ENCODE measurements at places on chromosomes 1 and 21.
A peak's percentile ranks its signal among the peaks of the same experiment; 100 is the strongest.

DNA sequence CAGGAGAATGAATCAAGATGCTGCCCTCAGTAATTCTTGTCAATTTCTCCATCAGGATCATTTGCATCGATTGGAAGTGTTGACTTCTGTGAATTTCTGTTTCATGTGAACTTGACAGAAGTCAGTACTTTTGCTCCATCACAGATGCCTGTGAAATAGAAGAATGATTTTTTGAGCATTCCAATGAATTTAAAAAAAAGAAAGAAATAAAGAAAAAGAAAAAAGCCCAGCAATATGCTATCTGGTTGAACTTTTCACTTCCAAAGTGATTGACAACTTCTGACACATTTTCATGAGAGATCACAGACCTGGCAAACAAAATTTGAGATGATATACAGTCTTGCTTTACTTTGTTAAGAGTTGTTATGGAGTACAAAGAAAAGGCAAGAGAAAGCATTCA, 175.3 kb downstream of the RWDD3 start:
- no peak for DNase-seq

DNA sequence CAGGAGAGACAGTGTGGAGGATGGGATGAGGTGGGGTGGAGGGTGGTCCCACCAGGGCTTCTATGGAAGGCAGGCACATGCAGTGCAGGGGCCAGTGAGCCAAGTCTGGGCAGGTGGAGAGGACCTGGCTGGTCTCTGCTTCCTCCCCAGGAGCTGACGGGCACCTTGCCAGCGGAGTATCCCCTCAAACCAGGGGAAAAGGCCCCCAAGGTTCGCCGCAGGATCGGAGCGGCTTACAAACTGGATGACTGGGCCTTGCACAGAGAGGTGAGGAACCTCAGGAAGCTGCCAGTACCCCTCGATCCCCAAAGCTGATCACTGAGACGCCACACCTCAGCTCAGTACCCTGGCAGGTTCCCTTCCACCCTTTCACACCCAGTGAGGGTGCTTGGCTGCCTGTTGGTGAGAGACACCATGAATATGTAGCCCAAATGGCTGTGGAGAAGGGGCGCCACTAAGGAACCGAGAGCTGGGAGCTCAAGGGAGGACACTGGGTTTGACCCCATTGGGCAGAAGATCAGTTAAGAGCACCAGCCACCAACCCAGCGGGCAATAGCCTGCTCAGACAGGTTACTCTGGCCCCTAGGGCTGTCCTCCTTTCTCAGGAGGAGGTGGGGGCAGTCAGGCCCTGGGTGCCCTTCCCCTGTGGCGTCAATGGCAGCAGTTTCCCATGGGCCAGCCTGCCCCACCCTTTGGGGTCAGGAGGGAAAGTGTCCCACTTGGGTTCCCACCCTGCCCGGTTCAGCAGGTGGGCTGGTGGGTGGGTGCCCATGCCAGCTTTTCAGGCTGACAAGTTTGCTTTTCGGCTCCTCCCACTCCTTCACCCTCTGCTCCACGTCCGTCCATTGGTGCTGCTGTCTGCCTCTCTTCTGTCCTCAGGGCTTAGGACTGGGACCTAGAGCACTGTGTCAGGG, 5.5 kb downstream of the INAVA start:
- no peak for DNase-seq

DNA sequence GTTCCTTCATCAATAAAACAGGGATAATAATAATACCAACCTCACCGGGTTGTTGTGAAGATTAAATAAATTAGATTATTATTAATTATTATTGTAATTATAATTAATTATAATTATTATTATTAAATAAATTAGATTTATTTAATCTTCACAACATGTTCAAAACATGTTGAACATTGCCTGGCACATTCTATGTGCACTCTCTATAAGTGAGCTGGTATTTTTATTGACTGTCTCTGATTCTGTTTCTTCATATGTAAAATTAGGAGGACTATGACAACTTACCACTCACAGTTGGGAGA, 834 bp upstream of the C8B start:
- DNase-seq: no peak

- no peak for DNase-seq
These were observed 6.0 kb upstream of the SLC27A3 start for GRCh38 chr1:153769221-153769620.

DNA sequence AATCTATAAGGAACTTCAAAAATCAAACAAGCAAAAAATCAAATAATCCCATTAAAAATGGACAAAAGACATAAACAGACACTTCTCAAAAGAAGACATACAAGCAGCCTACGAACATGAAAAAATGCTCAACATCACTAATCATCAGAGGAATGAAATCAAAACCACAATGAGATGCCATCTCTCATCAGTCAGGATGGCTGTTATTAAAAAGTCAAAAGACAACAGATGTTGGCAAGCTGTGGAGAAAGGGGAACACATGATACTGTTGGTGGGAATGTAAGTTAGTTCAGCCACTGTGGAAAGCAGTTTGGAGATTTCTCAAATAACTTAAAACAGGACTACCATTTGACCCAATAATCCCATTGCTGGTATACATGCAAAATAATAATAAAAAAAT, 226.4 kb downstream of the S1PR1 start:
- DNase-seq: no peak

DNA sequence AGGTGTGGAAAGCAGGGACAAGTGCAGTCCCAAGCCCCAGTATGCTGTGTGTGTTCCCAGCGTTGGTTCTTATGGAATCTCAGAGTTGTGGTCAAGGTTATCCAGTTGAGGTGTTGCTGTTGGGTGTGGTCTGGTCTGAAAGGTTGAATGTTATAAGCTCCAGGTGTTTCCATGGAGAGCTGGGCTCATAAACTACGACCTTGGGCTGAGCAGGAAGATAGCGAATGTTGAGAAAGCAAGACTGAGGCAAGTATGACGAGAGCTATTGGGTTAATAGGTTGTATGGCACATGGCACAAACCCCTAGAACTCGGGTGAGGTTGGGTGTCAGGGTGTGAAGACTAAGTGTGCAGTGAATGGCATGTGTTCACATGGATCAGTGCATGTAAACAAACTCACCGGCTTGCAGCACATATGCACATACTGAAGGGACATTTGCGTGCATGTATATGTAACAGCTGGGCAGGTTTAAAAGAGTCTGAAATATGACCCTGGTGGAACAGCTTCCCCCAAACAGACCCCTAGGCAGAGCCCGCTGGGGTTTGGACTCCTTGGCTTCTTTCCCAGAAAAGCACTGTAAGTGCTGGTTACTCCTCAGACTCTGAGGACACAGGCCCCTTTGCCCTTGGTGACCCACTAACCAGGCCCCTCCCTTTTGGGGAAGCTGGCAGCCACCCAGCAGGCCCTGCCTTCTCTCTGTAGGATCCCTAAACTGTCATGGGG, 117.5 kb downstream of the NAV1 start:
- peak; percentile 57 for DNase-seq

- peak; percentile 37 for DNase-seq
These were observed 102.1 kb downstream of the ADSS2 start for GRCh38 chr1:244349581-244350001.

- DNase-seq: no peak
These were observed 233.1 kb downstream of the KCNH1 start for GRCh38 chr1:210900820-210901219.

GRCh38 chr1:229271448-229272159, 693 bp downstream of the RAB4A start:
- DNase-seq: peak; percentile 31

GRCh38 chr1:97145321-97145956, 423.9 kb downstream of the PTBP2 start:
- DNase-seq: peak; percentile 87

GRCh38 chr1:92833840-92834239, 2.0 kb downstream of the RPL5 start:
- DNase-seq: no peak

DNA sequence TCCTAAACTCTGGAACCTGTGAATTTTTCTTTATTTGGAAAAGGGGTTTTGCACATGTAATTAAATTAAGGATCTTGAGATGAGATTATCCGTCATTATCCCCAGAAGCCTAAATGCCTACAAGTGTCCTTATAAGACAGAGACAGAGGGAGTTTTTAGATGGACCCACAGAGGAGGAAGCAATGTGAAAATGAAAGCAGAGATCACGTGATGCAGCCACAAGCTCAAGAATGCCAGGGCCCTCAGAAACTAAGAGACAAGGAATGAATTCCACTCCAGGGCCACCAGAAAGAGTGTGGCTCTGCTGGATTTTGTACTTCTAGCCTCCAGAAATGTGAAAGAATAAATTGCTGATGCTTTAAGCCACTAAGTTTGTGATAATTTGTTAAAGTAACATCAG, 183.6 kb upstream of the UBE2U start:
- DNase-seq: peak; percentile 73

DNA sequence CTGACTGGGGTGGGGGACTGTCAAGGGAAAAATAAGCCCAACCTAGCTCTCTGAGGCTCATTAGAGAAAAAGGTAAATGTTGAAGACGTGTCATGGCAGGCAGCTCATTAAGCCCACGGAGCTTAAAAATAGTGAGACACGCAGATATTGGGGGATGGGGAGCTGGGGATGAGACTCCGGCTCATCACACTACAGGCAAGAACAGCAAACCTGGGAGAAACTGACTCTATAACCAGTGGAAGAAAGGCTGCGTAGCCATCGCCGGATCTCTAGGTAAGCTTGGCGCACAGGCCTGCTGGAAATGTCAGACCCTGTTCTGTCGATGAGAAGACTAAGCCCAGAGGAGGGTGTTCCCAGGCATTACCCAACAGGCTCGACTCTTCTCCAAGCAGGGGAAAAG, 78.0 kb downstream of the SYT2 start:
- DNase-seq: no peak

DNA sequence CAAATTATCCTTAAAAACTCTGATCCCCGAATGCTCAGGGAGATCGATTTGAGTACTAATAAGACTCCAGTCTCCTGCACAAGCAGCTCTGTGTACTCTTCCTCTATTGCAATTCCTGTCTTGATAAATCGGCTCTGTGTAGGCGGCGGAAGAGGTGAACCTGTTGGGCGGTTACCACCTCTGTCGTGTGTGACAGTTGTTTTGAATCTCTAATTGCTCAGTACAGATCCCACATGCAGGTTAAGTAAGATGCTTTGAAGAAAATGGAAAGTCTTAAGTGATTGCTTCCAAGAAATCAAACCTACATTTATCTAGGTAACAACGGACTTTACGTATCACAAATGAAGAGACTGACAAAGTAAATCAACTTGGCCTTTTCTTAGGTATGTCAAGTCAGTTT, 35.5 kb downstream of the COA6 start:
- no peak for DNase-seq

- no peak for DNase-seq
These were observed 36.3 kb downstream of the LRP8 start for GRCh38 chr1:53291574-53291973.

DNA sequence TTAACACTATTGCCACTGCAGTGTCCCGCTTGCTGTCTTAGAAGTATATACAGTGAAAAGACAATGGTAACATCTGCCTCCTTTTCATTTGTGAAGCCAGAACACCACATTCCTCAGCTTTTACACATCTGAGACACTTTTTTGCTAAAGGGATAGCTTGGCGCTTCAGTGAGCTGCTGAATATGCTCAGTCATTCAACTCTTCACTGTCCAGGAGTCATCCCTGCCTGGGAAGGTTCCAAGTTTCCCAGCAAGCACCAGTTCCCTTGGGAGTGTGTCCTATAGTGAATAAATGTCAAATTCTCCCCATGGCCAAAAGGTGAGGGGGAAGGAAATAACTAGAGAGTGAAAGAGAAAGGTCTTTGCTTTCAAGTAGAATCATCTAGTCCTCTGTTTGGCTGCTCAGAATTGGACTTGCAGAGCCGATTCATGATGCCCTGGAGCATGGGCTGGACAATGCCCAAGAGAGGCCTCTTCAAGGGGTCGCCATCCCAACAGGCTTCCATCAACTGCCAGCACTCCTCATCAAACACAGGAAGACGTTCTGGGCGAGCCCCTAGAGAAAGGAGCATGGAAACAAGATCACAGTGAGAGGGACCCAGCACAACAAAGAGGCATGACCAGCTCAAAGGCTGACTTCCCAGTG, 25.5 kb upstream of the RBBP5 start:
- peak; percentile 94 for DNase-seq

- peak; percentile 41 for DNase-seq
These were observed 10.6 kb upstream of the PARS2 start for GRCh38 chr1:54774820-54775498.

DNA sequence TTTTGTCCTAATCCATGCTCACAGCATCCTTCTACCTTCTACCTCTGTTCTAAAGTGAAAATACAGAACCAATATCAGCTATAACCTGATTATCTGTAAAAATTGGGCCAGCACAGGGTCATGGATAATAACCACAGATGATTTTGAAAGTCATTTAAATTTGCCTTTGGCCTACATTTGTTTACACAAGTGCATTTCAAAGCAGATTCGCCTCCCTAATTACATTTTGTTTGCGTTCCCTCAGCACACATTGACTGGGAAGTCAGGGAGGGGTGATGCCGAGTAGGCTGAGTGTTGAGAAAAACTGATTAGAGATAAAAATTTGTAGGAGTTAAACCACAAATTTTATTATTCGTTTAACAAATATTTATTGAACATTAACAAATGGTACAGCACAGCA, 19.2 kb upstream of the RGS8 start:
- no peak for DNase-seq

GRCh38 chr1:20725189-20726117, 7.0 kb downstream of the SH2D5 start:
- DNase-seq: peak; percentile 82

GRCh38 chr1:197284325-197284724, 16.3 kb downstream of the CRB1 start:
- DNase-seq: no peak

DNA sequence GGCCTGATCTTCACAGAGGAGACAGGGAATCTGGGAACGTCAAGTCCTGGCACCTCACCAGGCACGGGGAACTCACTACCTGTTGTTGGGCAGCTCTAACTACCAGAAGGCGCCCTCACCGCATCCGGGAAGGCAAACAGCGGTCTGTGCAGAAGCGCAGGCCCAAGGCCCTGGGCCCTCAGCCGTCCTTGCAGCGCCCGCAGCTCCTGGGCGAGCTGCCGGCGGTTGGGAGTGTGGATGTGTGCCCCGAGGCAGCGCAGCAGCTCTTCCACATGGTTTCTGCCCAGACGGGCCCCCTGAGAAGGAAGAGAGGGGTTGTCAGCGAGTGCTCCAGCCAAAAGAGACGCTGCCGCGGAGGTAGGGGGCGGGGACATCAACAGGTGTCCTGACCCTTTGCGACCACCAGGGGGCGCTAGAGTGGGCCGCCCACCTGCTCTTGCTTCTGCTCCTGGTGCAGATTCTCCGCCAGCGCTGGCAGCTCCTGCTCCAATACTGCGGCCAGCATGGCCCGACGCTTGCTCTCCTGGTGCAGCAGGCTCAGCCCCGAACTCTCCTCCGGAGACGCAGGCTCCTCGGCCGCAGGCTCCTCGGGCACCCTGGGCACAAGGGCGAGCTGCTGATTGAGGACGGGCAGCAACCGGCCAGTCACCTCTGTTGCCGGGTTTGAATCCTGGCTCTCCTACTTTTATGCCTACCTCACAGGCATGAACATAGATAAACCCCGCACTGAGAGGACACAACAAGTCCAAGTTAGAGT, 9.3 kb downstream of the MAP3K6 start:
- peak; percentile 53 for DNase-seq
